Heart left ventricle (tissue), 16 donors: ENCODE measurements at places on chromosomes 5 and 9. TPM values are rescaled to one million over a fixed set of nuclear protein-coding genes. Genes with fewer than 3 reads are reported as not detected.

The NIM1K gene
- polyA plus RNA-seq = 0.11 TPM

The FOXD4L5 gene
- 0.04 TPM for polyA plus RNA-seq

GRCh38 chr9:124015661-124016131 lies 4.1 kb downstream of the LHX2 start:
- H3K4me3 ChIP-seq = no peak overlapping the region
- peaks cover 100% of the 10 kb centered on the region for H3K27me3 ChIP-seq
- peaks cover 69% of the 10 kb centered on the region for H3K4me1 ChIP-seq
- no peaks in the 10 kb centered on the region for H3K36me3 ChIP-seq
- DNase-seq = no peak

- H3K4me3 ChIP-seq = no peak overlapping the region
- H3K36me3 ChIP-seq = no peaks in the 10 kb centered on the region
- no peaks in the 10 kb centered on the region for H3K27me3 ChIP-seq
- H3K27ac ChIP-seq = no peak overlapping the region
- H3K4me1 ChIP-seq = no peaks in the 10 kb centered on the region
Observed at GRCh38 chr9:22165144-22165543, 156.0 kb upstream of the CDKN2B start.

The DEPDC1B gene
- 0.10 TPM for polyA plus RNA-seq

GRCh38 chr9:115976781-115977180 lies 176.8 kb upstream of the PAPPA start:
- no peak overlapping the region for H3K4me3 ChIP-seq
- no peaks in the 10 kb centered on the region for H3K4me1 ChIP-seq
- no peak for DNase-seq
- no peak overlapping the region for H3K27ac ChIP-seq
- no peaks in the 10 kb centered on the region for H3K36me3 ChIP-seq

The LRRC19 gene
- polyA plus RNA-seq = not detected
